T-helper 17 cell (primary cell): ENCODE measurements at places on chromosomes 4 and X. TPM values are rescaled to one million over a fixed set of nuclear protein-coding genes. Genes with fewer than 3 reads are reported as not detected.

AVPR2 gene
- not detected for total RNA-seq

MAGED2 gene
- 49.3 TPM for total RNA-seq

PYURF gene
- total RNA-seq = 38.8 TPM

- H3K36me3 ChIP-seq = peaks cover 3% of the 10 kb centered on the region
These were observed 2.2 kb upstream of the ERAS start for GRCh38 chrX:48824066-48824465.

GRCh38 chrX:46793386-46794143 lies 34.6 kb upstream of the SLC9A7 start:
- H3K27me3 ChIP-seq = no peaks in the 10 kb centered on the region
- H3K4me3 ChIP-seq = no peak overlapping the region
- no peaks in the 10 kb centered on the region for H3K36me3 ChIP-seq
- DNase-seq = no peak

DNA sequence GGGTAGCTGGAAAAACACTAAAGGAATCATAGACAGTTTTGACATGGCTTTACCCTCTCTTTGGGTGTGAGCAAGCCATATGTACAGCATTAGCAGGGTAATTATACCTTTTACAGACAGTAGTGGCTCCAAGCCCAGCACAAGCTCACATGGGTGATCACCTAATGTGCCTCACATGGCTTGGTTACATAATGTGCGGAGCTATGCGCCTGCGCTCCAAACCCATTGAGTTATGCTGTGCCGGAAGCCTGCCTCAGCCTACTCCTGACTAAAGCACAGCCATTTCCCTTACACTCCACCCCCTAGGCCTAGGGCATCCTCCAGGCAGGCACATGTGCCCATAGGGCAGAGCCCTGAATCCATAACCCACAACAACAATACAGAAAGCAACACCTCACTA lies 6.5 kb upstream of the TSPAN5 start:
- no peaks in the 10 kb centered on the region for H3K27me3 ChIP-seq
- peak overlapping the region; percentile 97 for H3K27ac ChIP-seq

DNA sequence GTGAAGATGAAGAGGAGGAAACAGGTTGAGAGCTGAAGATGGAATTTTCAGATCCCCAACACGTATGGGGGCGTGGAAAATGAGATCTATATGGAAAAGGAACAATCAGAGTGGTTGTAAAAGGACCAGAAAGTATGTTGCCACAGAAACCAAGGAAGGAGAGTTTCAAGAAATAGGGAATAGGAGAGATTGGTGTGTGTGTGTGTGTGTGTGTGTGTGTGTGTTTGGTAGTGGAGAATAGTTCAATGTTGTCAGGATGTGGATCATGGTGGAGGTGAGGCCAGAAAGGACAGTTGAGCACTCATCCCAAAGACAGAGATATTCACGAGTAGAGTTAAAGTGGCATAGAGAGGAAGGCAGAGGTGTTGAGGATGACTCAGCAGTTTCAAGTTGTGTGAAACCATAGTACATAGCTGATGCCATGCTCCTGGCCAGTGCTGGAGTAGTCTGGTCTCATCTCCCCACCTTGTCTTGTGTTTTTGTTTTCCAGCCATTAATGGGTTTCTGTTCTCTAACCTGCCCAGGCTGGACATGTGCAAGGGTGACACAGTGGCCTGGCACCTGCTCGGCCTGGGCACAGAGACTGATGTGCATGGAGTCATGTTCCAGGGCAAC lies 36.1 kb downstream of the HEPH start:
- no peak overlapping the region for H3K27ac ChIP-seq
- no peaks in the 10 kb centered on the region for H3K36me3 ChIP-seq
- no peak overlapping the region for H3K4me3 ChIP-seq
- DNase-seq = no peak
- H3K27me3 ChIP-seq = no peaks in the 10 kb centered on the region
- H3K4me1 ChIP-seq = peaks cover 13% of the 10 kb centered on the region

- no peak overlapping the region for H3K4me3 ChIP-seq
- peaks cover 3% of the 10 kb centered on the region for H3K36me3 ChIP-seq
- no peak for DNase-seq
These were observed 42.8 kb downstream of the PDE5A start for GRCh38 chr4:119585771-119586170.

DNA sequence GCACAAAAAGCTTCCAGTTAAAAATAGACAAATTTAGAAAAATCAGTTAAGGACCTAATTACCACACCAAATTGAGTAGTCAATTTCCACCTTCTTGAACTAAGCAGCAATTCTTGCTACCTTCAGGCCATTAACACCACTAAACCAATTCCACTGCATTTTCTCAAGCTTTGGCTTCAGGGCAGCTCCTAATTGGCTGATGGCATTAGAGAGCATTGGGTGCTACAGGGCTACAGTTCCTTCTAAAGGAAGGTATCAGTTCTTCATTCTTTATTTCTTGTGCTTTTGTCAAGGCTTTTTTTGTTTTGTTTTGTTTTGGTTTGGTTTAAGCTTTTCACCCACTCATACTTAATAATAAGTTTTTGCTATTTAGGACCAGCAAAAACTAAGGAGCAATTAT lies 90.2 kb upstream of the FAM241A start:
- H3K36me3 ChIP-seq = no peaks in the 10 kb centered on the region
- no peak overlapping the region for H3K4me3 ChIP-seq
- H3K27ac ChIP-seq = no peak overlapping the region
- DNase-seq = no peak

GRCh38 chrX:55451626-55451989 lies 319 bp upstream of the MAGEH1 start:
- peaks cover 15% of the 10 kb centered on the region for H3K4me1 ChIP-seq
- peak overlapping the region; percentile 93 for H3K4me3 ChIP-seq
- no peaks in the 10 kb centered on the region for H3K27me3 ChIP-seq
- H3K27ac ChIP-seq = peak overlapping the region; percentile 95
- H3K36me3 ChIP-seq = no peaks in the 10 kb centered on the region
- no peak for DNase-seq

GRCh38 chr4:139833151-139833910 lies 167.7 kb downstream of the MGST2 start:
- H3K36me3 ChIP-seq = no peaks in the 10 kb centered on the region
- H3K27me3 ChIP-seq = peaks cover 9% of the 10 kb centered on the region
- no peaks in the 10 kb centered on the region for H3K4me1 ChIP-seq
- no peak for DNase-seq
- H3K4me3 ChIP-seq = no peak overlapping the region

GRCh38 chr4:74397748-74398426 lies 32.9 kb downstream of the EREG start:
- no peaks in the 10 kb centered on the region for H3K27me3 ChIP-seq
- peaks cover 8% of the 10 kb centered on the region for H3K4me1 ChIP-seq
- H3K36me3 ChIP-seq = peaks cover 2% of the 10 kb centered on the region
- peak overlapping the region; percentile 95 for H3K27ac ChIP-seq
- peak overlapping the region; percentile 99 for H3K4me3 ChIP-seq
- no peak for DNase-seq

- no peak for DNase-seq
- no peaks in the 10 kb centered on the region for H3K36me3 ChIP-seq
- no peaks in the 10 kb centered on the region for H3K4me1 ChIP-seq
- H3K27ac ChIP-seq = no peak overlapping the region
- no peaks in the 10 kb centered on the region for H3K27me3 ChIP-seq
- no peak overlapping the region for H3K4me3 ChIP-seq
These were observed 402.9 kb downstream of the PCDH18 start for GRCh38 chr4:137129441-137129840.

DNA sequence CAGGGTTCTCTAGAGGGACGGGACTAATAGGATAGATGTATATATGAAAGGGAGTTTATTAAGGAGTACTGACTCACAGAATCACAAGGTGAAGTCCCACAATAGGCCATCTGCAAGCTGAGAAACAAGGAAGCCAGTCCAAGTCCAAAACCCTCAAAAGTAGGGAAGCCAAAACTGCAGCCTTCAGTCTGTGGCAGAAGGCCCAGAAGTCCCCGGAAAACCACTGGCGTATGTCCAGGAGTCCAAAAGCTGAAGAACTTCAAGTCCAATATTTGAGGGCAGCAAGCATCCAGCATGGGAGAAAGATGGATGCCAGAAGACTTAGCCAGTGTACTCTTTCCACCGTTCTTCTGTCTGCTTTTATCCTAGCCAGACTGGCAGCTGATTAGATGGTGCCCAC lies 227.2 kb downstream of the KCTD8 start:
- H3K4me3 ChIP-seq = no peak overlapping the region
- DNase-seq = no peak
- no peaks in the 10 kb centered on the region for H3K4me1 ChIP-seq
- H3K27me3 ChIP-seq = no peaks in the 10 kb centered on the region
- H3K36me3 ChIP-seq = no peaks in the 10 kb centered on the region

GRCh38 chr4:185127021-185127925 lies 15.8 kb upstream of the SLC25A4 start:
- H3K36me3 ChIP-seq = peaks cover 3% of the 10 kb centered on the region
- peaks cover 17% of the 10 kb centered on the region for H3K4me1 ChIP-seq
- peak overlapping the region; percentile 32 for H3K27ac ChIP-seq
- peaks cover 49% of the 10 kb centered on the region for H3K27me3 ChIP-seq
- DNase-seq = peak; percentile 13
- H3K4me3 ChIP-seq = peak overlapping the region; percentile 81

DNA sequence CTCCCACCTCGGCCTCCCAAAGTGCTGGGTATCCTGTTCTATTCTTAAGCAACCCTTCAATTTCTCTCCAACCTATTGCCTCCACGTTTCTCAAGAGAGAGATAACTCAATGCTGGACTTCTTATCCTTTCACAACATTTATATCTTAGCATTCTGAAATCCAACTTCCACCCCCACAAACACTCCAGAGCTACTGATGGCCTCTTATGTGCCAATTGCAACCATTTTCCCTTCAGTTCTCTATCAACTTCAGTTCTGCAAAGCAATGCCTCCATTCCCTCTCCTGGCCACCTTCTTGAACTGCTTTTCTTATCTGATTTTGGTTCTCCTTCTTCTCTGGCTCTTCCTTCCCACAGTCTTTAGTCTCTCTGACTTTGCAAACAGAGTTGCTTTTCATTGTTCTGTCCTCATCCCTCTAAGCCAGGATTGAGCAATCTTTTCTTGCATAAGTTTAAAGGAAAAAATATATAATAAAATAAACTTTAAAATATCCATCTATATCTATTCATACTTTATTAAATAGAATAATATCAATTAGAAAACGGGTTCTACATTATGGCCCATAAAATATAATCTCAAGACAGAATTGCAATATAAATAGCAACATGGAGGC lies 3.6 kb upstream of the STBD1 start:
- H3K27ac ChIP-seq = no peak overlapping the region
- H3K4me1 ChIP-seq = peaks cover 21% of the 10 kb centered on the region
- DNase-seq = no peak
- H3K4me3 ChIP-seq = no peak overlapping the region

DNA sequence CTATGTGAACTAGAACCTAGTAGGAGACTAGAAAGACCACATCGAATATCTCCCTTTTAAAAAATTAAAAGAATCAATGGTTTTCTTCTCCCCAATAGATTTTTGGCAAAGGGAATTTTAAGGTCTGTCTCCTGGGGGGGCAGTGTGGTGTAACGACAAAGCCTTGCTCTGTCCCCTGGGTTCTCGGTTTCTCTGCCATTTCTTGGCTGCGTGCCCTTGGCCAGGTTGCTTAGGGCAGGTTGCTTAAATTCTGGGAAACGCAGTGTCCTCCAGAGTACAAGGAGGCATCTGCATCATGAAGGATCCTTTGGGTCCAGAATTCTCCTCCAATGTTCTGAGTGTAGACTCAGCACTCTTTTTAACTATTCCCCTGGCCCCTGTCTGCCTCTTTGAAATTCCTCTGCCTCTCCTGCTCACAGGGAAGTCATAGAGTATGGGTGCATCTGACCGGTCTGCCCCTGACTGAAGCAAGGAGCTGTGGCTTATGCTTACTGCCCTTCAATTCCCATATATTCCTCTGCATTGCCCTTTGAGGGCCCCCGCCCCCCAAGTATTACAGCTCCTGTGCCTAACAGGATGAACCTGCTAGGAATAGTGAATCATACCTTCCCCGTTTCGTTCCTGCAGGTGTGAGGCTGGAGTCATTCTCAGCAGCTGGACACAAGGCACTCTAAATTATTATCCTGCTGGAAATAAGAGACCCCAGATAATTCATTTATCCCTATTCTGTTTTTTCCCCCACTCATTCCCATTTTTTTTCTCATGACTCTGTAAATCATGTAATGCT lies 2.2 kb downstream of the KIT start:
- H3K4me3 ChIP-seq = peak overlapping the region; percentile 87
- peaks cover 74% of the 10 kb centered on the region for H3K27me3 ChIP-seq
- H3K27ac ChIP-seq = no peak overlapping the region
- peaks cover 10% of the 10 kb centered on the region for H3K4me1 ChIP-seq
- DNase-seq = no peak
- H3K36me3 ChIP-seq = peaks cover under 1% of the 10 kb centered on the region

GRCh38 chrX:25968920-25969319 lies 169.2 kb upstream of the MAGEB18 start:
- no peaks in the 10 kb centered on the region for H3K36me3 ChIP-seq
- no peak for DNase-seq
- no peak overlapping the region for H3K27ac ChIP-seq
- no peaks in the 10 kb centered on the region for H3K4me1 ChIP-seq
- H3K4me3 ChIP-seq = no peak overlapping the region

DNA sequence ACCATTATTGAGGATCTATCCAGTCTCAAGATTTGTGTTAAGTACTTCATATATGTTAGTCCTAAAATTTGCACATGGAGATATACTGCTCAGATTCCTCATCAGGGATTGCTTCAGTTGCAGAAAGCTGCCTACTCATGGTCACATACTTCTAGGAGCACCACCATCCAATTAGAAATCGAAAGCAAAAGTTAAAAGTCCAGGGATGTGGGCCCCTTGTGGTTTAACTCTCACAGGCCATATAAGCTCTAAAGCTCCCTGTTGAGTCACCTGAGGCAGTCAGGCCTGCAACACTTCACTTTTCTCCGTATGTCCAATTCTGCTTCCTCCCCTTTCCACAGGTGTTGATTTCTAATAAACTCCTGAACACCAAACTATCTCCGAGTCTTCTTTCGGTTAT lies 84.2 kb downstream of the CNOT6L start:
- H3K27ac ChIP-seq = peak overlapping the region; percentile 90
- H3K4me3 ChIP-seq = peak overlapping the region; percentile 78
- H3K27me3 ChIP-seq = no peaks in the 10 kb centered on the region
- peaks cover 41% of the 10 kb centered on the region for H3K4me1 ChIP-seq
- H3K36me3 ChIP-seq = peaks cover 4% of the 10 kb centered on the region
